Globus pallidus (tissue), 1 donor: ENCODE measurements at places on chromosomes 16 and 17.

DNA sequence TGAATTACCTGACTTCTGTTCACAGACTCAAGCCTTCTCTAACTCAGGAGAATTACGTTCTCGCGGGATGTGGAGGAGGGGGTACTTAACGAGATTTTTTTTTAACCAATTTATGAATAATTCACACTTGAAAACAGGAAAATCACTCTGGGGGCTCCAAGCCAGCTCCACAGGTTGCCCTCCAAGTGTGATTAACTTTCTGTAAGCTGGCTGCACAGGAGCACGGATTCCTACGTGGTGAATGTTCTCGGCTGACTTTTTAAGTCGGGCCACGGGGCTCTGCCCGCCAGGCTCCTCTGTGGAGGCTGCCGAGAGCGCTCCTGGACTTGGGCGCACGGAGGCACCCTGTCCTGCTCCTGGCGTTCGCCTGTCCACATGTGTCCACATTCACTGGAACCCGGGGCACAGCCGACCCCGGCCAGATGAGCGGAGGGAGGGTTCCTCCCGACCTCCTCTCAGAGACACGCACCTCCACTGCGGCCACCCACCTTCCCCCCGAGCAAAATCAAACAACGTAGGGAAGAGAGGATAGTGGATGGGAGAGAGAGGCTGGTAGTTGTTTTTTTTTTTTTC, 147.1 kb upstream of the CHMP6 start:
- DNase-seq, result no peak

DNA sequence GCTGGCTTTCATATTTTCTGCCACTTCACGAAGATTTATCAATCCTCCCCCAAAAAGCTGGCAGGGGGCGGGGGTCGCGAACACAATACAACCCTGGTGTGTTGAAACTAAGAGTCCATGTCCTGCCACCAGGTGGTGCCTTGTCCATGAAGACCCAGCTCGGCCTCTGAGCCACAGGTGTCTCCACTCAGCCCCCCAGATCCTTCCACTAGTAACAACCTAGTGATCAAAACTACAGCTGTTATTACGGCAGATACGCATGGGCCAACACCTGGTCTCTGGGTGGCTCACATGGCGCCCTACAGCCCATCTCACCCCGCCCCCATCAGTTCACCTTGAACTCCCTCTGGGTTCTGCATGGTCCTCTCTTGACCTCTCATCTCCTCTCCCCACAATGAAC, 27.7 kb downstream of the USP7 start:
- DNase-seq, result no peak

- peak; percentile 18 for DNase-seq
These were observed 27.5 kb upstream of the HLF start for GRCh38 chr17:55237268-55237667.

DNA sequence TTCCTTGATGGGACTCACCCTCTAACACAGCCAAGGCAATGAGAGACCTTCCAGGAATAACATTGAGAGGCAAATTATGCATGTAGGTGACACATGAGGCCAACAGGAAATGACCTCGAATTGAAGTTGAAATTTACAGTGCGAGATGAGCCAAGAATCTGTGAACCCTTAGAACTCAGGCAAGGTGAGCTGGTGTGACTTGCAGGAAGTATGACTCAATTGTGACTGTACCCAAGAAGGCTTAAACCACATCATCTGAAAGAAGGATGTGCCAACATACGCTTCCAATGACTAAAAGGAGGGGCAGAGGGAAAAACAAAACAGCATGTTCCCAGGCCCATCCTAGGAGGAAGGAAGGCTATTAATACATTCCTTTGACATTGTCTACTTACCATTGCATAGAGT, 44.8 kb downstream of the PITPNC1 start:
- DNase-seq, result no peak
